ENCODE measurements at places on chromosomes 2 and 18.

- no peak for DNase-seq
These were observed 240.1 kb upstream of the HDAC4 start for GRCh38 chr2:239640676-239641578.

GRCh38 chr2:172280571-172281361 is 146.6 kb upstream of the ITGA6 start:
- DNase-seq: no peak

DNA sequence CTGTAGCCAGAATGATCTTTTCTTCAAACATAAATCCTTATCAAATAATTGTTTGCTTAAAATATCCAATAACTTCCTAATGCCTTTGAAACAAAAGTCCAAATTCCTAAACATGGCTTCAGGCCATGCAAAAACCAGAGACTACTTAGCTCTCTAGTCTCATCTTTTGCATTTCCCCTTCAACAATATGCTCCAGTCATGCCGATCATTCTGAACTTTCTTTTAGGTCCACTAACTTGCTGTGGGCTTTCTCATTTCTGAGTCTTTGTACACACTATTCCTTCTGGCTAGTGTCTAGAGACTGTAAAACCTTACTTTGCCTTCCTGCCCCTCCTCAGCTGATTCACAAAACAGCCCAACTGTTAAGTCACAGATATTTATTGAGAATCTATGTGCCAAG is 51.5 kb downstream of the VIL1 start:
- no peak for DNase-seq

- no peak for DNase-seq
These were observed 9.4 kb upstream of the ITGB6 start for GRCh38 chr2:160209516-160209856.

GRCh38 chr2:164456619-164457018 is 164.7 kb downstream of the GRB14 start:
- DNase-seq: no peak
